Inflammatory macrophage treated with lipopolysaccharide for 1 hour (primary cell): ENCODE measurements at places on chromosomes 12 and 14.

- peak; percentile 96 for DNase-seq
These were observed 7.0 kb downstream of the CORO1C start for GRCh38 chr12:108724054-108724889.

DNA sequence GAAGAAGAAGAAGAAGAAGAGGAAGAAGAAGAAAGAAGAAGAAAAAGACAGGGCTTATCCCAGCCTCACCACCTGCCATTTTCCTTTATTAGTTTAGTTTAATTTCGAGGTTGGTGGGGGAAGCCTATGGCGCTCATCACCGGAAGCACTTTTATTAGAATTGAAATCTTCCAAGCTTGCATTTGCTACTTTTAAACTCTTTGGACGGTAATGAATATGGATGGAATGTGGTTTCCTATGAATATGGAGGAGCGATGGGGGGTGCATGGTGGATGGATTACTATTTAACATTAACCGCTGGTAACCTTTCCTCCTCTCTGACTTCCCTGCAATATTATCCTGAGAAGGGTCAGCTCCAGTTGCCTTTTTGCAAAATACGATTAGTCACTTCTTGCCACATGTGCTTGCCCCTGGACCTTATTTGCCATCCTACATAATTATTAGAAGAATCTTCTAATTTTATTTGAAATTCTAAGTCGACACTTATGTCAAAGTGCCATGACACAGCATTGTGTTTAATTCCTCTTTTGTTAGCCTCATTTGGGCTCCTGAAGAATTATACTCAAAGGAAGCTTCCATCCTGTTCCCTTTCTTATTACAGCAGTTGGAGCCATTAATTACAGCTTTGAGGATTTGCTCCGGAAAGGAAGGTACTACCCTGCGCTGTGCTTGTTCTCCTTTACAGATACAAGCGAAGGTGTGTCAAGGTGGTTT lies 424.5 kb downstream of the VRK1 start:
- DNase-seq: no peak

DNA sequence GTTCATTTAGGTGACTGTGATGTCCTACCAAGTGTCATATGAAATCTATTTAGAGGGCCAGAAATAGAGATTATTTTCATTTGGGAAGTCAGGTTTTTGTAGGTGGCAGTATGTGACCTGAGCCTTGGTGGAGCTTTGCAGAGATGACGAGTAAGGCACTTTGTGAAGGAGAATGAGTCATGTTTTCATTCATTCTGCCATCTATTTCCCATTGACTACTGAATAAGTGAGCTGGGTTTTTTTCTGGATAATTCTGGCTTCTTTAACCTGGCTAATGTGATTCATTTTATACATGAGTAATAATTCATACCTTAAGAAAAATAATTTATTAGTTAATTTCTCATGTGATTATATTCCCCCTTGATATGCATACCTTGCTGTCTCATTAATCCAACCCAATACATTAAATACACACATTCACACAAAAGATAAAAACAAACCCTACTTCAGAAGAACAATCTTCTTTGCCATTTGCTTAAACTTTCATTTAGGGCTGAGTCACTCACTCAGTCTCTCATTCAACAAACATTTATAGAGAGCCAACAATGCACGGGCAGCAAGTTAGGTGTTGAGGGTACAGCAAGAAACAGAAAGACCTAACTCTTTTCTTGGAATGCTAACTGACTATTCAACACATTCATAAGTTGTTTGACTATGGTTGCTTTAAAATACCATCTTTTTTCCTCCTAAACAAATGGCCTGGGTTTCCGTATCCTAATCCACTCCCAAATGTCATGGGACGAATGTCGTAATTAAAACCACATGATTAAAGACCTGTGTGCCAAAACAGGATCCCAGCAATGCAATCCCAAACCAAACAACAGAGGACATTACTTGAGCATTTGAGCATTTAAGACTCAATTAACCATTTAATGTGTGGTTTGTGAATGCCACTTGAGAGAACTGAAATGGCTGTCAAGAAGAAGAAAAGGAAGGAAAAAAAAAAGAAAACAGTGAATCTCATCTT lies 78.0 kb downstream of the KITLG start:
- no peak for DNase-seq

DNA sequence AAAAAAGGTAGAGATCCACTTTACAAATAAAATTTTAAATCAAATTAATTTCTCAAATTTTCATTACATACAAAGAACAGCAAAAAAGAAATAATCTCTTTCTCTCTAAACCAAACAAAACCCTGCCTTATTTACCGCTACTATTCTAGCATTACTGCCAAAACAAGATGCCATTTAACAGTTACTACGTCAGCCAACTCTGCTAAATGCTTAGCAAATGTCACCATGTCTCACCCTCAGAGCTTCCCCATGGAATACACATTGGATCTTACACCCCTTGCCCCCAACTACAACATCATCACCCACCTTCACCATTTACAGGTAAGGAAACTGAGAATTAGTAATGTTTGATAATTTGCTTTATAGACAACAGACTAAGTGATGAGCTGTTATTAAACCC lies 23.0 kb upstream of the NR2C1 start:
- no peak for DNase-seq

- no peak for DNase-seq
These were observed 1126.4 kb upstream of the FLRT2 start for GRCh38 chr14:84403585-84403984.

DNA sequence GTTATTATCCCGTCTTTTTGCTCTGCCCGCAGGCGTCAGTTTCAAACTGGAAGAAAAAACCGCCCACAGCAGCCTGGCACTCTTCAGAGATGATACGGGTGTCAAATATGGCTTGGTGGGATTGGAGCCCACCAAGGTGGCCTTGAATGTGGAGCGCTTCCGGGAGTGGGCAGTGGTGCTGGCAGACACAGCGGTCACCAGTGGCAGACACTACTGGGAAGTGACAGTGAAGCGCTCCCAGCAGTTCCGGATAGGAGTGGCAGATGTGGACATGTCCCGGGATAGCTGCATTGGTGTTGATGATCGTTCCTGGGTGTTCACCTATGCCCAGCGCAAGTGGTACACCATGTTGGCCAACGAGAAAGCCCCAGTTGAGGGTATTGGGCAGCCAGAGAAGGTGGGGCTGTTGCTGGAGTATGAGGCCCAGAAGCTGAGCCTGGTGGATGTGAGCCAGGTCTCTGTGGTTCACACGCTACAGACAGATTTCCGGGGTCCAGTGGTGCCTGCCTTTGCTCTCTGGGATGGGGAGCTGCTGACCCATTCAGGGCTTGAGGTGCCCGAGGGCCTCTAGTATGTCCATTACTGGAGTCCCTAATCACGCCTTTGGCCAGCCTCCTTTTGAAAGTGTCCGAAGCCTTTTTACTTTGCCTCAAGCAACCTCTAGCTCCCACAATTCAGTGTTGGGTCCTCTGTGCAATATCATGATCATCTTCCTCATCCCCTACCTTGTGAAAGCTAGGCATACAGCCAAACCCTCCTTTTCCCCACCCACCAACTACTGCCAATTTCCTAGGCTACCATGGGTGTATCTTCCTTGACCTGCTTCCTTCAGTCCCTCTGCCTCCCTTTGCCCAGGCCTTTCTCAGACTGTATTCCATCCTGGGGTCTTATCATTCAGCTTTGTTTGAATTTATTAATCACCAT lies 891 bp downstream of the SPRYD4 start:
- DNase-seq: peak; percentile 9

- peak; percentile 89 for DNase-seq
These were observed 94.7 kb downstream of the SLC2A13 start for GRCh38 chr12:40010899-40011774.

DNA sequence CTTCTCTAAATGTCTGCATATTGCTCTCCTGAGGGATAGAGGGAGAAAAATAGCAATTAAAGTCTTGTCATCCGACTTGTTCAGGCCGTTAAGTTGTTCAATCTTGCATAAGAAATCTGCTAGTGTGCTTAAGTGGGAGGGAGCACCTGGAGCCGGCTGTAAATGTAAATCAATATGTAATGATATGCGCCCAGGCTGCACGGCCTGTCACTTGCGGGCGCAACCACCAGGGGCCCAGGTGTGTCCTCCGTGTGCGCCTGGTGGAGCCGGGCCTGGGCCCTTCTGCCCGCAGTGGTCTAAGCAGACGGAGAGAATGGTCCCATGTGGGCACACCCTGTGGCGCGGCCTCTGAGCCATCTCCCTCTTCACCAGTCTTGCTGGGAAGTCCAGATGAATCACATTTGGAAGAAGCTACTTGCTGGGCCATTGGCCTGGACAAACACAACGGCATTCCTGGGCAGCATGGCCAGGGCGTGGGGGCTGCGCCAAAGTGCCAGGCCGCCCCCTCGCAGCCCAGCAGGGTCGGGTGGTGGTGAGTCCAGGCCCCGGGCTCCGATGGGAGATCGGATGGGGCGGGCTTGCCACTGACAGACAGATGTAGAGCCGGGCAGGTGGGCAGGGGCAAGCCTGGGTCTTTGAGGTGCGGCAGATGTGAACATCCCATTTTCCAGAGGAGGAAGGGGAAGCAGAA lies 193.3 kb upstream of the C14orf180 start:
- DNase-seq: no peak

- DNase-seq: no peak
These were observed 445.6 kb upstream of the MIS18BP1 start for GRCh38 chr14:45698462-45699134.

- no peak for DNase-seq
These were observed 307.6 kb upstream of the FBXO33 start for GRCh38 chr14:39739796-39740195.

DNA sequence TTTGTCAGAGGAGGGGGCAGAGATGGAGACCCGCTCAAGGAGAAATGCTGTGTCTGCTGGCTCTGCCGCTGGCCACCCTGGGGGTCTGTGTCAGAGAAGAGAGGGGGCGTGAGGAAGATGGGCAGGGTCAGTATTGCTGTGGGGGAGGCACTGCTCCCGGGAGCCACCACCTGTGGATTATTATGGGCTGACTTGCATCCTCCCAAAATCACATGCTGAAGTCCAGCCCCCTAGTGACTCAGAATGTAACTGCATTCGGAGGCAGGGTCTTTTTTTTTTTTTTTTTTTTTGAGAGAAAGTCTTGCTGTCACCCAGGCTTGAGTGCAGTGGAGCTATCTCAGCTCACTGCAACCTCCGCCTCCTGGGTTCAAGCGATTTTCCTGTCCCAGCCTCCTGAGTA lies 12.3 kb downstream of the ABCD4 start:
- DNase-seq: peak; percentile 29

GRCh38 chr12:49720214-49720613 lies 13.0 kb upstream of the FMNL3 start:
- DNase-seq: no peak

DNA sequence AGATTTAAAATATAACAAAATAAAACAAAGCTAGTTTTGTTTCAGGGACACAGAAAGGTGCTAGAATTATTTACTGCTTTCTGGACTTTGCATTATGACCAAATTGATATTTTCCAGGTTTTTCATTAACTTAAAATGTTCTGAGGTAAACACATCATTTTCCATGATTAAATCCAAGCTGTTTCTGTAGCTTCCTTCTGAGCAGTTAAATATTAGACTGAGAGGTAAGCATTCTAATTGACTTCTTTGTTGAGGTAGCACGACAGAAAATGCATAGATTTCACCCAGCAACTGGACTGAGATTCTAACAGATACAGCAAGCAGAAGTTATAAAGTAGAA lies 98.3 kb downstream of the BMP4 start:
- no peak for DNase-seq

- no peak for DNase-seq
These were observed 152.9 kb downstream of the SLC41A2 start for GRCh38 chr12:104805186-104805585.

GRCh38 chr12:98341026-98341425 lies 174.4 kb upstream of the TMPO start:
- DNase-seq: no peak

- no peak for DNase-seq
These were observed 67.1 kb downstream of the DERA start for GRCh38 chr12:15977999-15978951.

GRCh38 chr12:57092876-57093414 lies 4.0 kb downstream of the NAB2 start:
- no peak for DNase-seq

GRCh38 chr12:98060411-98060810 lies 455.0 kb upstream of the TMPO start:
- no peak for DNase-seq

- no peak for DNase-seq
These were observed 1081.5 kb downstream of the VRK1 start for GRCh38 chr14:97878727-97879126.

DNA sequence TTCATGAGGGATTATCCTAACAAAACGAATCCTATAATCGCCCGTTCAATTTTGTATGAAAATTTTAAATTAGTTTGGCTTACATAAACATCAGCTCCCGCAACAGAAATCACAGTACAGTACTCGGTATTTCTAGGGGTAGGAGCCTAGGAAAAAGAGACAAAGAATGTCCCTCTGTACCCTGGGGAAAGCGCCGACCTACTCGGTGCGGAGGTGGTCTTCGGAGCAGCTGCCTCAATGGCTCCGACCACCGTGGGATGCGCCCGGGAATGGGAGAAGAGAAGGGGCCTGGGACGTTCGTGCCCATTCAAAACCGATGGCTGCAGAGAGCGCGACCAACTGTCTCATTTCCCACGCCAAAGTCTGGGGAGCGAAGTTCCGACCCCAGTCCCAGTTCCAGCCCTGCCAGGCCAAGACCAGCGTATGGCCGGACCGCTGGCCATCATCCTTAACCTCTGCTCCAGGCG lies 618 bp downstream of the GNPNAT1 start:
- DNase-seq: no peak

- DNase-seq: no peak
These were observed 11.8 kb upstream of the CEBPE start for GRCh38 chr14:23130871-23131270.

GRCh38 chr12:54126029-54126695 lies 62.6 kb downstream of the SMUG1 start:
- no peak for DNase-seq

DNA sequence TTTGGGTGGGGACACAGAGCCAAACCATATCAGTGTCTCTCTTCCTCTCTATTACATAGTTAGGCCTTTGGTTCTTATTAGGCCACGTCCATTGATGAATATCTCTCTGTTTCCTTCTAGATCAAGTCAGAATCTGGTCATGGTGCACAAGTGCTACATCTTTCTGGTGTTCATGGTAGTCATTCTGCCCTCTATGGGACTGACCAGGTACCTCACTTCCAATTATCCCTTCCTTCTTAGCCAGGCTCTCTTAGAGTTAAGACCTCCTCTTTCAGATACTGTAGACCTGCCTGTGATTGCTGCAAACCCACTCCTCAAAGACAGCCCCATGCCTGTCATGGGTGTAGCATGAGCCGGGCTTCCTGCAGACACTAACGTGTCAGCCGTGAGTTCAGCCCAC lies 25.2 kb downstream of the NGB start:
- DNase-seq: no peak

GRCh38 chr12:132710043-132710404 lies 618 bp upstream of the PGAM5 start:
- no peak for DNase-seq

DNA sequence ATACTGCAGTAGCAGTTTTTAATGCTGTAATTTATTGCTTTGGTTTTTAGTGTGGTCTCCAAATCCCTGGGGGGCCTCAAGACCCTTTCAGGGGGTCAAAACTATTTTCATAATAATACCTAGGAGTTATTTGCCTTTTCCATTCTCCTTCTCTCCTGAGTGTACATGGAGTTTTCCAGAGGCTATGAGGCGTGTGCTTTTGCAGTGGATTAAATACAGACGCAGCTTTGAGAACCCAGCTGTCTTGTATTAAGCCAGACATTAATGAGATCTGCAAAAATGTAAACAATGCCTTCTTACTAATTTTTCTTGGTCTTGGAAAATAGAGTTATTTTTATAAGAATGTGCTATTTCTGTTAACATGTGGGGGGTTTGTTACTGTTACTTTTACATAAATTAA lies 68.6 kb downstream of the SLC25A47 start:
- DNase-seq: no peak
